ENCODE measurements at places on chromosomes 3 and 15.

DNA sequence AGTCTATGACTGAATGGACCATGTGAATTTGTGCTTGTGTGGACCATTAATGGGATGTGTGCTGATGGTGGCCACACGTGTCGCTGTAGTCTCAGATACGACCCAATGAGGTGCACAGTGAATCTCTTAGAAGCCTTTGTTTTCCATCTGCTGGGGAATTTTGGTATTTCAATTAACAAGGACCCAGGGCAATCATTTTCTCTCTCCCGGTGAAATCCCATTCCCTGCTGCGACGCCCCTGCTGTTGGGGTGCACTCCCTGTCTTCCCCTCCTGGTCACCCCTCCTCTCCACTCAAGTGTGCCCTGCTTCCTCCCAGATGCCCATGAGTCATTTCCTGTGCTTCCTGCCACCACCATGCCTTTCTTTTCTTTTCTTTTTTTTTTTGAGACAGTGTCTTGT lies 32.7 kb downstream of the EBLN2 start:
- no peak for DNase-seq

DNA sequence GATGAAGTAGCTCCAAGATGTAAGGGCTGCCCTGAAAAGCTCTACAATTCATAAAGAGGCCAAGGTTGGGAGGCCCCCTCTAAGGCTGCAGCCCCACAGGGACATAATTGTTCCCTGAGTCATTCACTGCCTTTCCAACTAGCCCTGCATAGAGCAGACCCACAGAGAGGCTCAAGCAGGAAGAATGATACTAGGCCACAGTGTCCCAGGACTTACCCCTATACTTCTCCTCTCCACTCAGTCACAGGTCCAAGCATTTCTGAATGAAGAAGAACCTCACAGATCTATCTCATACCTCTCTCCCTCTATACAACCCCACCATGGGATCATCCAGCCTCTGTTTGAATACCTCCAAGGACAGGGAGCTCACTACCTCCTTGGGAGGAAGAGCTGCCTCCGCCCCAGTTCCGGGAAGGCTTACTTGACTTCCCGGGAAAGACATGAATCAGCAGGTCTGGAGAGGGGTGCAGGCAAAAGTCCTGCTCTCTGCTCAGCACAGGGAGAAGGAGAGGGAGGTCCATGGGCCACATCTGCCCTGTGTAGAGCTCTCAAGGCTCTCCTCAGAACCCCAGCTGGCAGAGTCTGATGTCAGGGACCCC lies 6.9 kb upstream of the SKIC8 start:
- DNase-seq: no peak

- no peak for DNase-seq
Measured at GRCh38 chr3:99952306-99952705, 134.6 kb downstream of the CMSS1 start.

- DNase-seq: no peak
Measured at GRCh38 chr3:48125013-48125705, 63.1 kb downstream of the CDC25A start.

- no peak for DNase-seq
Measured at GRCh38 chr15:55422089-55422488, 13.8 kb downstream of the PIERCE2 start.

DNA sequence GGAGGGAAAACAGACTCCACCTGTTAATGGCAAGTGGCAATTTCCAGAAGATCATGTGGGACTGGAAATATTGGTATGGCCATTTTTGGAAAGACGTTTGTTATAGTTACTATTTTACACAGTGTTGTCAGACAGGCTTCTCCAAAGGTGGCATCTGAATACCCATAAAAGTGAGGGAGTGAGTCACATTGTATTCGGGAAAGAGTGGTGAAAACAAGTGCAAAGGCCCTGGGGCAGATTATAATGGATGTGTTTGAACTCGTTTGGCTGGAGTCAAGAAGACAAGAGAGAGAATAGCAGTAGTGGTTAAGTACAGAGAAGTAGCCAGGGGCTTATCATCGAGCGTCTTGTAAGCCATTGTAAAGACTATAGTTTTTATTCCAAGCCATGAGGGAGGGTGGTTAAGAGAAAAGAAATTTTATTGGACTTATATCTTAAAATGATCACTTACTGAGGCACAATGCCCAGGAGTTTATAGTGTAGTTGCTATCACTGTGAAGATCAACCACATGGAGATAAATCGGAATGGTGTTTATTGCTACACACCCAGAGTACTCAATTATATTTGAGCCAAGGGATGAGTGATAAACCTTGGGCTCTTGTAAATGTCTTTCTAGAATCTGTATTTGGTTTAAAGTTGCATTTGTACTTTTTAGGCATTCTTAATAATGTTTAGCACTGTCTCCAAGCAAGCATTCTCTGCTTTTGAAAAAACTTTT lies 212.8 kb upstream of the KBTBD8 start:
- no peak for DNase-seq

- DNase-seq: no peak
Measured at GRCh38 chr15:69916169-69916785, 181.4 kb downstream of the TLE3 start.

DNA sequence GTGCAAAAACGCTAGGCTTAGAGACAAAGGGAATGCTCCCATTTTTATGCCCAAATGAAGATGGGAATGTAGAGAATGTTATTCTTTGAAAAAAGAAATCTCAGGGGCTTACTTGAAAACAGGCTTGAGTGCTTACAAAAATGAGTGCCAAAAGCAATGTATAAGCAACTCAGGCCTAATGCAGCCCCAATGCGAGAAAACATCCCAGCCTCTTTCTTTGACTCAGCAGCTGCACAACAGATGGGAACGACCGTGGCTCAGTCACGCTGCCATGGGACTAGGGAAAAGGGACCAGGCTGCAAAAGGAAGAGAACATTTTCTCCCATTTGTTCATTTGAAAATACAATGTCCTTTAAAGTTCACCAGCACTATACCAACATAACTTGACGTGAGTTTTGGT lies 246.4 kb upstream of the LRIG1 start:
- DNase-seq: no peak

- DNase-seq: no peak
Measured at GRCh38 chr3:135918600-135918999, 46.9 kb upstream of the PPP2R3A start.

- DNase-seq: no peak
Measured at GRCh38 chr3:17733215-17733614, 9.2 kb downstream of the TBC1D5 start.

DNA sequence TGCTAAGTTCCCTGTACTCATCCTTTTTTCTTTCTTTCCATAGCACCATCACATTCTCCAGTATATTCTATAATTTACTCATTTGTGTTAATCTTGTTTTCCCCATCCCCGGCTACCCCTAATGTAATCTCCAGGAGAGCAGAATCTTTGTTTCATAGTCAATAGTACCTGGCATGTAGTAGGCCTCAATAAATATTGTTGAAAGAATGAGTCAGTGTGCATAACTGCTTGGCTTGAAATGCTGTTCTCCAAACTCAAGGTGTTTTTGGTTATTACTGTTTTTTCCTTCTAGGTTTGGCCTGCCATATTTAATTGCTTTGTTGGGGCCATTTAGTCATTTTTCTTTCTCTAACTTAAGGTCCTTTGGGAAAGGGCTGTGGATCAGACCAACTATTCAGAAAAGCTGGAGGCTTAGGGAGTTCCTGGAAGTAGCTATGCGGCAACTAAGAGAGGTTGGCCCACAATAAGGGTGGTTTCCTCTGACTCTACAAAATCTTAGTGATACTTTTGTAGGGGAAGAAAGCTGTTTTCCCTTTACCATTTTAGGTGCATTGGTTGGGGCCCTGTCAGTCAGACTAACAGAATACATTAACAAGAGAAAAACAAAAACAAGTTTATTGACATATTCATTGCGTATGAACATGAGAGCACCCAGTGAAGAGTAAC lies 28.4 kb downstream of the KAT2B start:
- DNase-seq: no peak

DNA sequence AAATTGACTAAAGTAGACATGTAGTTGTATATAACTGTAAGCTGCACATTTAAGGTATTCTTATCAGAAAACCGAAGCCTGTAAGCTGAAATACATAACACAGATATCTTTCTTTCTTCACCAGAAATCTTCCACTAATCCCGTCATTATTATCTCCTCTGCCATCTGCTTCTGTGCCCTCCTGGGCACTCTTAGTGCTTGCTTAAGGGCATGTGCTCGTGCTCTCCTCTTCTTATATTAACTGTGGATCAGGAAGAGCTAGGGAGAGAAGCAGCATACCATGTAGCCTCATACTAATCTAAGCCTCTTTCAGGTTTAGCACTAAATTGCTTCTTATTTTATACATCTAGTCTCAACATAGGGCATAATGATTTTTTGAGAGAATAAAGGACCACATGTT lies 60.8 kb downstream of the RIOX2 start:
- DNase-seq: no peak

DNA sequence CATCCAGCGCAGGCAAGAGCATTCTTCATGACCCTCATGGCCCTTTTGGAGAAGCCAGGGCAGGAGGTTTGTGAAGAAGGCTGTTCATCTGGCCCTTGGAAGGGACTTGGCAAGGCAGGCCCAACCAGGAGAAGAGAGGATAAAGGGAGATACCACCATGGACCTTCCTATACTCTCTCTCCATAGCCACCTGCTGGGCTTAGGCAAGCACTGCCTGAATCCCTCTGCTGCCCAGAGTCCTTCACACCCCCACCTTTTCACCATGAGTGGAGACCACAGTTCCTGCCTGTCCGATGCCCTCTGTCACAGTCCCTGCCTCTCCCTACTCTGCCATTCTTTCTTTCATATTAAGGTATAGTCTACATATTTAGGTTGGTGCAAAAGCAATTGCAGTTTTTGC lies 10.6 kb upstream of the SFMBT1 start:
- peak; percentile 40 for DNase-seq

- no peak for DNase-seq
Measured at GRCh38 chr3:50150863-50151686, 4.0 kb upstream of the SEMA3F start.

DNA sequence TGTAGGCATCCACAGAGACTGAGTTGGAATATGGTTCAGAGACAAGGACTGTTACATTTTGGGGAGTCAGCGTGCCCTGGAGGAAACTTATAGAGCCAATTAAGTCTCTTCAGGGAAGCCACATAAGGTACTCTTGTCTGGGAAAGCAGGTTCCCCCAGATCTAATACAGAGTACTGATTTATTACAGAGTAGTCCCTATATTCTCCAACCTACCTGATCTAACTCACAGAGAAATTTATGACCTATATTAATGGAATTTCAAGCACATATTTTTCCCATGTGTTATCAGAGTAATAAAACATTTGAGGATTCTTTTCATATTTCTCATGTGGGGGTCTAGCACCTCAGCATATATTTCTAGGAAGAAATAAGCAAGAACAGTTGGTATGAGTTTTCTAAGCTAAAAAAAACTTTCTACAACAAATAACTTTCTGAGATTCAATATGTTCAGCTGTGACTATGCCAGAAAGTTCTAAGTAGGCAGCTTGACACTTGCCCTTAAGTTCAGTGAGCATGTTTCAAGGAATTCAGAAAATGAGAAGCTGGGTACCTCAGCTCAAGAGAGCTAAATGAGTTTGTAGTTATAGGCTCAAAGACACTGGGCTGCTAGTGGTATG lies 75.3 kb upstream of the COL8A1 start:
- DNase-seq: no peak
